ENCODE measurements at places on chromosomes 3 and 15. TPM values are rescaled to one million over a fixed set of nuclear protein-coding genes. Genes with fewer than 3 reads are reported as not detected.

- no peak for DNase-seq
Measured at GRCh38 chr3:196920733-196921132, 21.6 kb downstream of the NCBP2 start.

- no peak for DNase-seq
Measured at GRCh38 chr3:7436542-7436941, 575.6 kb downstream of the GRM7 start.

GRCh38 chr3:52305926-52306325 is 10.2 kb upstream of the DNAH1 start:
- DNase-seq = no peak

Gene GOLGA6L6
- not detected for total RNA-seq

Gene LPP
- total RNA-seq = 102 TPM

DNA sequence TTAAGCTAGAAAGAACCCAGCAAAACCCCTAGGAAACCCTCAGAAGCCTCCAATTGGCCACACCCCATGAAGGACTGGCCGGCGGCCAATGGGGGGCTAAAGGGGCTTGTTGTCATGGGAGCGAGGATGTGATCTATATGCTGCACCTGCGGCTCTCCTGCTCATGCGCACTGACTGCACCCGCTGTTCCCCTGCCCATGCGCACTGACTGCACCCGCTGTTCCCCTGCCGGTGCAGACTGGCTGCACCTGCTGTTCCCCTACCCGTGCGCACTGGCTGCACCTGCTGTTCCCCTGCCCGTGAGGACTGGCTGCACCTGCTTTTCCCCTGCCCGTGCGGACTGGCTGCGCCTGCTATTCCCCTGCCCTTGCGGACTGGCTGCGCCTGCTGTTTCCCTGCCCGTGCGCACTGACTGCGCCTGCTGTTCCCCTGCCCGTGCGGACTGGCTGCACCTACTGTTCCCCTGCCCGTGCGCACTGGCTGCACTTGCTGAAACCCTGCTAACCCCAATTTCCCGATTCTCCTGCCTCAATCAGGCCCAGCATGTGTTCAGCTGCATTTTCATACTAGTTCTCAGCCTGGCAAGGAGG is 16.8 kb upstream of the MCCC1 start:
- peak; percentile 99 for DNase-seq

DNA sequence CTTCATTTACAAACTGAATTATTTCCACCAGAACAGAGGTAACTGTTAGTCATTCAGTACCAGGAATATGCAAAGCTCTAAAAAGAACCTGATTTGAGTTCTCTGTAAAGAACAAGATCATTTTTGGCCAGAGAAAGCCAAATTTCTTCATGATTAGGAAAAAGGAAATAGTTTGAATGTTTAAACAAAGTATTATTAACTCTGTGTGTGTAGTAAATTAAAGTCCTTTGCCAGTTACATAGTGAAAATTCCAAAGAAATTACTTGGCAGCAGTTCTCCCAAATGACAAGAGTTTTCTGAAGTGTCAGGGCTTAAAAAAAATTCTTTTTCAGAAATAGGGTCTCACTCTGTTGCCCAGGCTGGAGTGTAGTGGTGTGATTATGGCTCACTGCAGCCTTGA is 24.5 kb downstream of the QTRT2 start:
- no peak for DNase-seq

- DNase-seq = no peak
Measured at GRCh38 chr3:12323237-12323636, 34.4 kb downstream of the PPARG start.

Gene LRRC2
- 1.9 TPM for total RNA-seq

Gene RETNLB
- not detected for total RNA-seq

DNA sequence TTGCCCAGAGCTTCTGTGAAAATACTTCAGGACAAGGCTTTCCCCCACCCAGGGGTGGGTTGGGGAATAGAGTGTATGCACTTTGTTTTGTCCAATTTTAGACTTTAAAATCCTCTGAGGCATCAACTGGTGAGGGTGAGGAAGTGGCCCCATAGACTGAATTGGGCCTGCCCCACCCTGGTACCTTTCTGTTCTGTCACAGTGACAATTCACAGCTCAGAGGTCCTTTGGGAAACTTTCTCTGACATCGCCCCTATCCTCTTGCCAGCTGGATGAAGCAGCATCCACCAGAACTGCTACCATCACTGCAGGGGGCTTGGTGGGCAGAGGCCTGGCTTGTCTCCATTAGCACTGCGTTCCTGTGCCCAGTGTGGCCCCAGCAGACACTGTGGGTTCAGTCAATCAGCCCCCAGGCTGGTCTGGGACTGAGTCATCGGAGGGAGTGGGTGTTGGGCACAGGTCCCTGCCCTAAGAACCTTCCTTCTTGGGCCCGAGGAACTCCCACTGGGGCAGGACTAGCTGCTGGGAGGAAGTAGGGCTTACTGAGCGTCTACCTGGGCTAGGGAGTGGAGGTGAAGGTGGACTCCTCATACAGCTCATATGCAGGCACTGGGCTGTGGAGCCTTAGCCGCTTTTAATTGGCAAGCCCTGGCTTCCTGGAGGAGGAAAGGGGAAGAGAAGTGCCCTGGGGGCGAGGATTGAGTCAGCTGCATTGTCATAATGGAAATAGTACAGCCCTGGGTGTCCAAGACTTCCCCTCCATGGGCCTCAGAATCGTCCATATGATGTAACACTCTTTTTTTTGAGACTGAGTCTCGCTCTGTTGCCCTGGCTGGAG is 1.5 kb upstream of the PPM1M start:
- no peak for DNase-seq

Gene ERICH6
- total RNA-seq = not detected

DNA sequence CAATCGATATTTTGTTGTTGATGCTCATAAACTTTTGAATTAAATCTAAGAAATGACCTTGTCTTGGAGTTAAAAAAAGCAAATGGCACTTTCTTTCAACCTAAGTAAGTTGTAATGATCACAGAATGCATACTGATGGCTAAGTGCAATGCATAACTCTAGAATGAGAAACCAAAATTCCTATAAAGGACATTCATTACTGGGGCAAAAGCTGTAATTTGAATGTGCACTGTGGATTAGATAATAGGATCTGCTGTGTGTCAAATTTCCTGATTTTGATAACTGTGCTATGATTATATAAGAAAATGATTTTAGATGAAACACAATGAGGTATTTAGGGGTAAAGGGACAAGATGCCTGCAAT is 14.3 kb downstream of the SIAH2 start:
- DNase-seq = no peak

- no peak for DNase-seq
Measured at GRCh38 chr3:149575213-149575960, 82.4 kb downstream of the WWTR1 start.

Gene VGLL3
- not detected for total RNA-seq

- no peak for DNase-seq
Measured at GRCh38 chr3:153967260-153967659, 153.9 kb upstream of the ARHGEF26 start.

DNA sequence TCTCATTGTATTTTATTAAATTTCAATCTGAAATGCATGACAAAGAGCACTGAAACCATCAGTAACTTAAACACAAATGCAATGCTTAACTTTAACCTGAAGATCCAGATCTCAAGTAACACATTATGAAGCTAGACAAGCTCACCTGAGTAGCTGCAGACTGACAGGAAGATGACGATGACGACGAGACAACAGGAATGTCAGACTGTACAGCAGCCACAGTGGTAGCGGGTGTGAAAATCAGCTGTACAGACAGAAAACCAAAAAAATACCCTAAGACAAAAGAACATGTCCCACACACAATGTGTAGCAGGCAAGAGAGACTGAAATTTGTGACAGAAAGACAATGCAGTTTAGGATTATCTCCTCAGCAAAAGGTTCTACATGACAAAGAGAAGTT is 36.3 kb downstream of the PHC3 start:
- DNase-seq = no peak

DNA sequence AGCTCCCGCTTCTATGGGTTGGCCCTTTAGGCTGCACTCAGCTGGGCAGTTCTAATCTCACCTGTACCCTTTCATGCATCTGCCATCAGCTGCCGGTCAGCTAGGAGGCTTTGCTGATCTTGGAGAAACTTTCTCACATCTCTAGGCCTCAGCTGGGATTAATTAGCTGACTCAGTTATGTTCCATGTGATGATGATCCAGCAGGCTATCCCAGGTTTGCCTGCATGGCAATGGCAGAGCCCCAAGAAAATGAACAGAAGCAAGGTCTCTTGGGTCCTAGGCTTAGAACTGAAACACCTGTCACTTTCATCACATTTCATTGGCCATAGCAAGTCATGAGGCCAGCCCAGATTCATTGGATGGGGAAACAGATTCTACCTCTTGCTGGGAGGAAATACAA is 304.6 kb upstream of the TBC1D5 start:
- DNase-seq = no peak

DNA sequence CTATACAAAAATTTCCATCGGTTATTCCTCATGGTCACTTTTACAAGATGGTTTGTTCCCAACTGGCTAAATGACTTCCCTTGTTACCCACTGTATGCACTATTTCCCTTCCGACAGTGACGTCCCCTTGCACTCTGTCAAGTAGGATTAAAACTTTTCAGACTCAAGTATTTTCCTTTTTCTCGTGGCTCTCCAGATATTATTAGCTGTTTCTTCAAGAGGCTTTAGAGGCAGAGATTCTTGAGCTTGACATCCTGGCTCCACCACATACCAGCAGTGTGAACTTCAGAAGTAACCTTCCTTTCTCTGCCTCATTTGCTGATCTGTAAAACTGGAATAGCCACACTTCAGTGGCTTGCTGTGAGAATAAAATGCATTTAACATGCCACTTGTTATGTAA is 14.0 kb downstream of the CSNK1G1 start:
- DNase-seq = no peak

GRCh38 chr3:187130346-187131066 is 8.8 kb downstream of the RPL39L start:
- DNase-seq = peak; percentile 80

DNA sequence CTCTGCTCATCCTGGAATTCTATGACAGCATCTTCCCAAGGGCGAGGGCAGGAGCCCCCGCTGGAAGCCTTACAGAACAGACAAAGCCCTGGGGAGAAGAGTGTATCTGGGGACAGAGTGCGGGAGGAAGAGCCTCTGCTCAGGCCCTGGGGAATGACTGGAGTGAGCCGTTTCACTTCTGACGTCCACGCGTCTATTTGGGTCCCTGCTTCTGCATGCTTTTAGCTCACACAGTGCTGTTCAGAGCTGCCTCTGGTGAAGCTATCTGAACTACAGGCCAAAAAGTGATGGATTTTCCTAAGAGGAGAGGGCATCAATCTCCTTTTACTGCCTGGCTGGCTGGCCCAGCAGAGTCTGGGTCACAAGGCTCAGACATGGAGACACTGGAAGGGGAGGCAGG is 311.8 kb downstream of the NTRK3 start:
- DNase-seq = no peak

- DNase-seq = no peak
Measured at GRCh38 chr3:152331018-152331541, 62.4 kb downstream of the MBNL1 start.

GRCh38 chr3:190307164-190307545 is 15.1 kb downstream of the CLDN1 start:
- DNase-seq = no peak

Gene ITIH1
- not detected for total RNA-seq

Measured in OCI-LY7 (cell line).